AG20443 (cell line): ENCODE measurements at places on chromosomes 16 and 17.

- no peak for DNase-seq
Measured at GRCh38 chr17:10022416-10022815, 117.3 kb upstream of the RCVRN start.

GRCh38 chr16:27761816-27762215 is 211.9 kb downstream of the KATNIP start:
- no peak for DNase-seq

GRCh38 chr17:40464392-40464855 is 21.2 kb downstream of the IGFBP4 start:
- DNase-seq = no peak

- DNase-seq = peak; percentile 66
Measured at GRCh38 chr17:62791767-62792446, 16.2 kb downstream of the MARCHF10 start.

GRCh38 chr16:56898847-56899246 is 33.1 kb upstream of the HERPUD1 start:
- no peak for DNase-seq

DNA sequence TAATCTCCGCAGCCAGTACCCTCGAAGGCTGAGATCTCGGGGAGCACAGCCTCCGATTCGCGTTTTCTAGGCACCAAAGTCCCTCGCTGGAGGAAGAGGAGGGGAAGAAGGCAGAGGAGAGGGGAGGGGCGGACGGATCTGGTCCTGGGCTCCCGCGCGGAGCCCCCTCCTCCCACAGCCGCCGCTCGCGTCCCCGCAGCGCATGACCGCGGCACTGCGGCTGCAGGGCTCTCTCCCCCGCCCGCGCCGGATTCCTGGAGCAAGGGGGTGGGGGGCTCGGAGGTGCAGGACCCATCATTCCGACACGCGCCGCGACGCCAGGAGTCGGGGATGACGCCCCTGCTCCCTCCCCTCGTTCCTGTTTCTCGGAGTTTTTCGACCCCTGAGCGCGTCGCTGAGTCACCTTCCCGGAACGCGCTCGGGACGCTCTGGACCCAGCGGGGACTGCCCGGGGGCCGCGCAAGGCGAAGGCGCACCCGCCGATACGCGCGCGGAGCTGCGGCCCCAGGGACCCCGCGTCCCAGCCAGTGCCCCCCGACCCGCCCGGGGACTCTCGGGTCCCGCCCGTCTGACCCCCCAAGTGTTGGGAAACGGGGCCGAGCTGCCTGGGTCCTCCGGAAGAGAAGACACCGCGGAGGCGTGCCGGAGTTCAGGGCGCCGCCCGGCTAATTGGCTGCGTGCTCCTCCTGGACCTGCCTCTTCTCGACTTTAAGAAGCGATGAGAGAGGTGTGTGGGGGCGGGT is 1.4 kb upstream of the SPHK1 start:
- peak; percentile 79 for DNase-seq

GRCh38 chr17:49878931-49879904 is 31.3 kb upstream of the TAC4 start:
- no peak for DNase-seq

GRCh38 chr16:86508947-86509758 is 1.2 kb upstream of the FOXF1 start:
- DNase-seq = peak; percentile 88

- no peak for DNase-seq
Measured at GRCh38 chr17:73103641-73104335, 11.3 kb upstream of the SLC39A11 start.

- DNase-seq = no peak
Measured at GRCh38 chr16:29906520-29907244, 6.4 kb downstream of the ASPHD1 start.

- DNase-seq = no peak
Measured at GRCh38 chr16:12063004-12063395, 86.5 kb downstream of the SNX29 start.

DNA sequence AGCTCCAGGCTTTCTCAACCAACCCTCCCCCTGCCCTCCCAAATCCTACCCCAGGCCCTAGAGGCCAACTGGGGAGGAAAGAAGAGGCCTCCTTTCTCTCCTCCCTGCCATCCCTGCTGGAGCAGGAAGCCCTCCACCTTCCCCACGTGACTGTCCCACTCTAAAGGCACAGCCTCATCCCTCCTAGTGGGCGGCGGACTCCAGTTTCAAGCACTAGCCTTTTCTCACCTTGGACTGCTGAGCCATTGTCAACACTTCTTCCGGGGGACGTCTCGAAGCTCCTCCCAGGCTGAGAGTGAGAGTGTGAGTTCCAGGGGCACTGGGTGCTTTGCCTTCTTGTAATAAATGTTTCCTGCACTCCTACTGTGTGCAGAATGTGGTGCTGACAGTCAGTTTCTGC is 21.4 kb upstream of the IRX6 start:
- no peak for DNase-seq

GRCh38 chr17:339193-340061 is 13.2 kb downstream of the RPH3AL start:
- DNase-seq = no peak

DNA sequence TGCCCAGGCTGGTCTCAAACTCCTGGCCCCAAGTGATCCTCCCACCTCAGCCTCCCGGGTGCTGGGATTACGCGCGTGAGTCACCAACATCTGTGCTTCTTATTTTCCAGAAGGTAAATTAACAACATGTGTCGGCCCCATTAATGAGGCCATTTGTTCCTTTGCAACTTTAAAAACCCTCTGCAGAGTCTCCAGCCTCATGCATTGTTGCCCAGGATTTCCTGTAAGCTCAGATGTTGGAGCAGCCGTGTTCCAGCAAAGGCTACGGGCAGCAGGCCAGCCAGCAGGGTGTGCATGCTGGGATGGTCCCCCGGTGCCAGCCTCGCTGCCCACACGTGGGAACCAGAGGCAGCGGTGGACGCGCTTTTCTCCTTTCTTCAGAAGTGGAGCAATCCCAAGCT is 19.1 kb upstream of the HEXD start:
- peak; percentile 79 for DNase-seq

DNA sequence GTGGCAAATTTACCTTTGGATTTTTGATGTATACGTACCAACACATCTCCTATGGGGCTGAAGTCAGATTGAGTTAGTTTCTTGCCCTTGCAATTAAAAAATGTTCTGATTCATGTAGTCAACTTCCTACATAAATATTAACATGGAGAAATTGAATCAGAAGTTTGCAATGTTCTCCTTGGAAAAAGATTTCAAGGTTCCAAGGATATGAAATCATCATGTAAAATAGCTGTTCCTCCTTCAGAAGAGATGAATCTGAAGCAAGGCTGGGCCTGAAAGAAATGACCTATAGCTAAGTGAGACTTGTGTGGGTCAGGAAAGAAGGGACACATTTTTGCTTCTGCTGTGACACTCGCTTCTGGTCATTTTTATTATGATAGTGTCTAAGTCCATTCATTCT is 131.7 kb downstream of the RGS9 start:
- DNase-seq = peak; percentile 45

DNA sequence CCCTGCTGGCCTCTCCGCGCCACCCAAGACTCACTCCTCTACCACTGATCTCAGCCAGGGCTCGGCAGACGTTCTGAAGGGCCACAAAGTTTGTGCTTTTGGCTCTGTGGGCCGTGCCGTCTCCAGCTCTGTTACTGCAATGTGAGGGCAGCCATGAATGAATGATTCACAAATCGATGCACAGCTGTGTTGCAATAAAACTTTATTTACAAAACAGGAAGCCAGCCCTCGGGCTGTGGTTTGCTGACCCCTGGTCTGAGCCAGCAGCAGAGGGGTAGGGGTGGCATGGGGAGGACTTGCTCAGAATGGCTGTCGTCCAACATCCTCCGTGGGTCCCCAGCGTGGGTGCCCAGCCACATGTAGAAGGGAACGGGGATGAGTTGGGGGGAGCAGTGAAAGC is 63.0 kb upstream of the PVALEF start:
- no peak for DNase-seq

- DNase-seq = no peak
Measured at GRCh38 chr16:14242769-14243168, 171.7 kb downstream of the MRTFB start.

- DNase-seq = no peak
Measured at GRCh38 chr17:81009136-81009535, 17.5 kb downstream of the CHMP6 start.

- DNase-seq = no peak
Measured at GRCh38 chr17:67223924-67224323, 21.1 kb downstream of the HELZ start.

DNA sequence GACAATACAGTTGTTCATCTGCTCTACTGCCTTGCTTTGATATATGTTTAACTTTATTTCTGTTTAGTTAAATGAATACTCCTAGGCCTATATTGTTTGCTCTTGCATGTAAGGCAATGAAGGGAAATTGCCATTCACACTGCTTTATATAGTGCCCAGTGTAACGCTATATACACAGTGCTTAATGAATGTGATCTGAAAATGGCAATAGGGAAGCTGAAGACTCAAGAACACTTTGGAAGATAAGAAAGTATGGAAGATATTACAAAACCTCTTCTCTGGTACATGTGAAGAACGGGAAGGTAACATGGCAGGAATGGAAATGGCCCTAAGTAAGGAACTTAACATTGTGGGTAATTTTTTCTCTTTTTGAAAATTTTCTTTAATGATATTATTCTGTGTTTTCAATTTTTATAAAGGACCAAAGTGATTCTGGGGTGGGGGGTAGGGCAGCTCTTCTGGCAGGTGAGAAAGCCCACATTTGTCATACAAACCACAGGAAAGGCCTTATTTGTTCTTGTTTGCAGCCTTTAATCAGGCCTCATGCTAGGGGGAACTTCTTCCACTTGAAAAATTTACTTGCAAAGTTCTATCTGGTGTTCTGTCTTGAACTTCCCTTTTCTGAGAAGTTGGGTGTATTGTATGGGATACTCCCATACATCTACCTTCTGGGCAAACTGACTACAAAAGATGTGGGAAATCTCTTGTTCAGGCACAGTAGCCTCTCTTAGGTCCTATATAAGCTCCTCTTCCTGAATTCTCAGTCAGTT is 100.8 kb upstream of the CORO6 start:
- no peak for DNase-seq

- DNase-seq = no peak
Measured at GRCh38 chr17:29143894-29144293, 36.3 kb downstream of the MYO18A start.

DNA sequence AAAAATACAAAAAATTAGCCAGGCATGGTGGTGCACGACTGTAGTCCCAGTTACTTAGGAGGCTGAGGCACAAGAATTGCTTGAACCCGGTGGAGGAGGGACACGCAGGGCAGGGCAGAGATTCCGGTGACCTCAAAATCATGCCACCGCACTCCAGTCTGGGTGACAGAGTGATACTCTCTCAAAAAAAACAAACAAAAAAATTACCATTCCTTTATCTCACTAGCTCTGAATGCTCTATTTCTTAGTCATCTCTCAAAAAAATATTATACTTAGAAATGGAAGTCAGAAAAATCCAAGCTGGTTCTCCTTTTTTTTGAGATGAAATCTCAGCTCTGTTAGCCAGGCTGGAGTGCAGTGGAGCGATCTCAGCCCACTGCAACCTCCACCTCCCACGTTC is 40.8 kb downstream of the SPOP start:
- peak; percentile 20 for DNase-seq

DNA sequence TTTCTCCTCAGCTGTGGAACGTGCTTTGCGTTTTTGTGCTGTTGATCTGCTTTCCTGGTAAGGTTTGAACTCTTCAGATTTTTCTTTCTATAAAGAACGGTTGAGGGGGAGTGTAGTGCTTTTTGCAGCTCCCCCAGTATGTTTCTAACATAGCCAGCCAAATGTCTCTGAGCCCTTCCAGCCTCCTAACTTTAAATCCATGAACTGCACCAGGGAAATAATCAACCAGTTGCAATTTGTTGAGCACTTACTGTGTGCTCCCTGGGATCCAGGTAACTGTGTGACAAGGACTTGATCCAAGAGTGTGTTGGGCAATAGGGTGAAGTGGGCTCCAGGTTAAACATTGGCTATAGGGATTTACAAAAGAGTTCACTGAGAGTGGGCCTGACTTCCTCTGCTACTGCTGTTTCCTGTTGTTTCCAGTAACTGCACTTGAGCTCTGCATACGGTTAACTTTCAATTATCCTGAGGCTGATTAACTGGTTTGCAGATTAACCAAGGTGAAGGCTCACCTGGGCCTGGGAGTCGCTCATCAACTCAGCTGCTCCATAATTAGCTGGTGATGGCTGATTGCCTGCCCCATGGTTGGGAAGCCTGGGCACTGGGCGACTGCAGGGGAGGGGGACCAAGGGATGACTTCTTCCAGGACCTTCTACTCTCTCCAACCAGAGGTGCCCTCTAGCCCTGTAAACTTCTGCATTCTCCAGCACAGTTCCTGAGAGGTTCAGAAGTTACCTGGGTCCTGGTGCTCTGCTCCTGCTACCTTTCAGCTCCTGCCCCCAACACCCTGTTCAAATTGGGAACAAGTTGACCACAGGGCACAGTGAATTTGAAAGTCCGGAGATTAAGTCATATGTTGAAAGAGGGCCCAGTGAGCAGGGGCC is 19.5 kb downstream of the HLF start:
- no peak for DNase-seq

- DNase-seq = no peak
Measured at GRCh38 chr16:74304164-74304834, 7.7 kb downstream of the PSMD7 start.

DNA sequence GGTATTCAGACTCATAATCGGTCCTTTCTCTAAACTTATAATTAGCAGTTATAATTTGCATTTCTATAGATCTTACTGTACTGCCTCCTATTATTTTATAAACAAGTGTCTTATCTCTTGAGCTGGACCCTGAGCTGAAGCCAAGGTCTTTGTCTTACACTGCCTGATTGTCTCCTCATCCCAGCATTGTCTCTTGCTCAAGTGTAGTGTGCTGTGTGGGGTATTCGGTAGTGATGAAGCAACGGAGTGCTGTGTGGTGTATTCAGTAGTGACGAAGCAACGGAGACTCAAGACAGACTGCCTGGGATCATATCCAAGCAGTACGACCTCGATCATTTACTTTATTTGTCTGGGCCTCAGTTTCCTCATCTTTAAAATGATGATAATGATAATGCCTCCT is 69.3 kb downstream of the COX10 start:
- no peak for DNase-seq

DNA sequence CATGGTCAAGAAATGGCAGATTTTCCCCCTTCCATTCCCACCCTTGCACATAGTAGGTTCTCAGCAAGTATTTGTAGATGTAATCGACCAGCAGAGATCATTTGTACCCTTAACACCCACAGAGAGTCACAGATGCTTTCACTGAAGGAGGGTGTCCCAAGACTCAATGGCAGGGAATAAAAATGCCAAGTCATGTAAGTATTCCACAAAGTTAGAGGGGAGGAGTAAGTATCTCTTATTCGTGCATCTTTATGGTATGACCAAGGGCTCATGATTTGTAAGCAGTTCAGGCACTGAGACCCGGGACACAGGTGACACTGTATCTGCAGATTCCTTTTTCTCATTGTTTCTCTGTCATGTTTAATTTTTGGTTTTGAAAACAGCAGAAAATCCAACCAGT is 489.6 kb downstream of the MAF start:
- no peak for DNase-seq

DNA sequence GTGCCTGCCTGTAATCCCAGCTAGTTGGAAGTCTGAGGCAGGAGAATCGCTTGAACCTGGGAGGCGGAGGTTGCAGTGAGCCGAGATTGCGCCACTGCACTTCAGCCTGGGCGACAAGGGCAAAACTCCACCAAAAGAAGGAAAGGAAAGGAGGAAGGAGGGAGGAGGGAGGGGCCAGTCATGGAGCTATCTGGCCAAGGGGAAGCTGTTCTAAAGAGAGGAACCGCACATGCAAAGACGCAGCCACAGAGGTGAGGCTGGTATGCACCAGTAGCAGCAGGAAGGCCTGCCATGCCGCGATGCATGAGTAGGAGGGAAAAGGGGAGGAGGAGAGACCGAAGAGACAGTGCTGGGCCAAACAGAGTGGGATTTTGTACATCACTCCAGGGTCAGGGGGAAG is 35.9 kb downstream of the HSBP1 start:
- DNase-seq = no peak

GRCh38 chr17:63476854-63477479 is at the start of gene ACE:
Gene ACE (plus strand): TSS chr17:63477061. CDS start chr17:63477095, 34 bp downstream.
- DNase-seq = peak; percentile 62
